RPMI8226 (cell line): ENCODE measurements at places on chromosomes 16 and 17.

DNA sequence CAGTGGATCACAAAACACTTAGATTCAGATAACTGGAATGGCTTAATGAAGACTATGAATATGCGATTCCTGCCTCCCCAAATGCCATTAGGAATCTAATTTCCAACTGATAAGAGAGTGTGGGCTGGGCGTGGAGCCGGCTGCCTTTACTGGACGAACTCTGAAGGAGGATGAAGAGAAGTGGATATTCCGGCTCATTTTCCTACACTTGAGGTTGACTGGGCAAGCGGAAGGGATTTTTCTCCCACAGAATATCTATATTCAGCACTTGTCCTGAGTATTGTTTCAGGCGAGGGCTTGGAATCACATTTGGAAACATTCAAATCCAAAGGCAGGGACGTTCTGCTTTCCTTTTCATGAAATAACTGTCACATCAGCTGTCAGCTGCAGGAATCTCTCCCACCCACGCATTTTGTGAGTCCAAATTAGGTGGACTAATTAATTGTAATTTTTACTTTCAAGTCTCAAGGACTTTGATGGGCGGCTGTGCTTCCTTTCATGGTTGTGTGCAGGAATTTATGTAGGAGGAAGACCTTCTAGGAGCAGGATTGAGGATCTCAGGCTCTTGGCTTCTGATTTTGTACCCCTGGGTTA, 138.5 kb downstream of the PITPNC1 start:
- DNase-seq: no peak

- no peak for DNase-seq
These were observed 16.2 kb downstream of the DNASE1 start for GRCh38 chr16:3670711-3671110.

GRCh38 chr16:57372372-57373116, at the start of gene CX3CL1:
CX3CL1 (plus strand) TSS chr16:57372490; CDS start chr16:57372569, 79 bp downstream.
- peak; percentile 37 for DNase-seq

- DNase-seq: no peak
These were observed 8.8 kb upstream of the LPCAT2 start for GRCh38 chr16:55499951-55500529.

DNA sequence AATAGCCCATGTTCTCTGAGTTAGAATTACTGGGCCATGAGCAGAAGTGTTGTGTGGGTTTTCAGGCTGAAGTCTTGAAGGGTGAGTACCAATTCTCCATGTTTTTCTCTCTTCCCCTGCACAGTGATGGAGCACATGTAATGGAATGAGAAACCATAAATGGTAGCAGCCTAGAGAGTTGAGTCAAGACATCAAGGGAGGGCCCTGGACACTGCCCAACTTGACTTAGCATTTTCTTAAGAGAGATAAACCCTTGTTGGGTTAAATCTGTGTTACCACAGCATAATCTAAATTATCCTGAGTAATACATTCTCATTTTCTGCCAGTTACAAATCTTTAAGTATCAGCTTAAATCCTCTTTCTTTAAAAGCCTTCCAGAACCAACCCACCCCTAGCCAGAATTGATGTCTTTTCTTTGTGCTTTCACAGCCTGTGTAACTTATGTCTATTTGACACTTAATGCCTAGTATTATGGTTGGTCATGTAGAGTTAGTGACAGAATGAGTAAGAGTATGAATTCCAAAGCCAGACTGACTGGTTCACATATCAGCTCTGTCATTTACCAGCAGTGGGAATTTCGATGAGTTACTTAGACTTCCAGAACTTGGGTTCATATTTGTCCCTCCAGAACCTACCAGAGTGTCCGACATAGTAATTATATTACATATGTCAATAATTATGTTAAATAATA, 27.0 kb upstream of the RGS9 start:
- DNase-seq: no peak

- DNase-seq: no peak
These were observed 25.3 kb downstream of the CMIP start for GRCh38 chr16:81469710-81470535.
